ENCODE measurements at places on chromosomes 13 and 19.

DNA sequence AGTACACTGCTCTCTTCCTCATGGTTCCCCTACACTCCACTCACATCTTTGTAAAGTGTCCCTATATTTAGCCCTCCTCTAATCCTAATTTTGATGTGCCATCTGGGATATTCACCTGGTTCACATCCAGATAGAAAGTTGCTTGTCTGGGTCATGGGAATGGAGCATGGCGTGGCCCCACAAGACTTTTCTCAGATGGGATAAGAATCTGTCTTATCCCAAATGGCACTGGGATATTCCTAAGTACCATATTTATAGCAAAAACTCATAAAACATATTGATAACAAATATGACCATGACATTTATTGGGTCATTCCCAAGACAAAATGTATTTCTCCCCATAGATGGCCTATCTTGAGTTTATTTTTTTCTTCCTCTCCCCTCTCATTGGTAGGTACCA, 49.5 kb upstream of the POMP start:
- no peak for DNase-seq

DNA sequence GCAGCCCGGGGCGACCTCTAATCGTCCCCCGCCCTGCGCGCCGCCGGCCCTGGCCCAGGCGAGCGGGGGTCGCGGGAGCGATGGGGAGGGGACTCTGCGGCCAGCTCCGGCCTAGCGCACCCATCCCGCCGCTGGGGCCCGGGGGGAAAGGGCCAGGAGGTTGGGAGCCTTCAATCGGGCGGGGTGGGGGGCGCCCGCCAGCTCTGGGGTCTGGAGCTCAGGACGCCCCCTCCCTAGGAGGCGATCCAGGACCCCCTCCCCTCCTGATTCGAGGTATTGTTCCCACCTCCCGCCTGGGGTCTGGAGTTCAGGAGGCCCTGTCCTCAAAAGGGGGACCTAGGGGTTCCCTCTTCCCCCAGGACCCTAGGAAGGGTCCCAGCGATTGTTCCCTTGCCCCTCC, 430 bp downstream of the ZNF358 start:
- DNase-seq, result no peak

DNA sequence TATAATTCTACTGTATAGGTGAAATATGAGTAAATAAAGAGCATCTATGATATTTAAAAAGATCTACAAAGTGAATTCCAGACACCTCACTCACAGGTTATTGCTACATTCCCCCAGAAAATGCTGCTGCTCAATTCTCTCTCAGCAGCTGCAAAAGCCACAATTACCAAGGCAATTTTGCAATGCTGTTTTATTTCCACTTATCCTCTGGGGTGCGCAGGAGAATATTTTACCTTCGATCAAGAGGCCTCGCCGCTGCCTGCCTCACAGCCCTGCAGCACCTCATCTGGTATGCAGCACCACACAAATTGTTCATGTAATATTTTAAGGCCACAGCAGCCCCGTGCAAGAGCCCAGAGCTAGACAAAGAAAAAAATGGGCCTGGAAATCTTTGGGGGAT, 333.2 kb downstream of the DNAJC15 start:
- DNase-seq, result peak; percentile 6

DNA sequence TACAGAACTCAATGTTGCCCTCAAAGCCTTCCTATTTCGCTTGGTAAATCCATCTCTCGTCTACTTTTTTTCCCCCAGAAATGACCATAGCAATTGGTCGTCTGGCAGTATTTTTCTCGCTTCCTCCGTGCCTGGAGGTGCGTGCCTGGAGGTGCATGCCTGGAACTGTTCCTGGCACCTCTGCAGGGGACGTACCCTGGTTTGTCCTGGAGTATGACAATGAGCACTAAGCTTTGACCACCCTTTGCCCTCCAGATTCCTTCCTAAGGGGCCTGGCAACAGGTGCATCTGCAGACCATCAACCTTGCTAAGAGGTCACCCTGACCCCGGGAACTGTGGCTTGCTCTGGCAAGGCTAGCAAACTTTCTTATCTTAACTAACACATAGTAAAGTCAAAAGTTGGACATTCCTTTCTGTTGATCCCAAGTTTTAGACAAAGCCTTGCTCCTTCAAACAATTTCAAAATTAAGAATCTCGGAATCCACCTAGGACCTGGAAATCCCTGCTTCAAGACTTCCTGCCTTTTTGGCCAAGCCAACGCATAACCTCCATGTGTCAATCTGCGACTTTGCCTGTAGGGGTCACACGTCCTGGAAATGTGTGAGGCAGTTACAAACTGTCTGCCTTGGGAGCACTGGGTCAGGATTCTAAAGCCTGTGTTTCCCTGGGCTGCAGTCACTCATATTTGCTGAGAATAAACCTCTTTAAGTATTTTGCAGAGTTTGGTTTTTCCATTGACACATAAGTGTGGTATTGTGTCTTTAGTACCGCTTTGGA, 28.8 kb upstream of the TUBGCP3 start:
- DNase-seq, result peak; percentile 41

DNA sequence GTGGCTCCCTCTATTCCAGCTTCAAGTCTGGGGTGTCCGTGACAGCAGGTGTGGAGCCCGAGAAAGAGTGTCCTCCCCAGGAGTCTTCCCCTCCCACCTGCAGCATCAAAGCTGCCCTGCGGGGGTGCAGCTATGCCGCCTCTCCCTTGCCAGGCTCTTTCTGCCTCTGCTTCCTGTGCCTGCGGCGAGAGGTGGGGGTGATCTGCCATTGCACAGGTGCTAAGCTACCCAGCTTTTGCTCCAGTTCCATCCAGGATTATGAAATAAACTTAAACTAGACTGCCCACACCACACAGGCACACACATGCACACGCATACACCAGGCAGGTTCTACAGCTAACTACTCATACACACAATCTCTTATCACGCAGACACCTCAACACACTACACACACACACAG, 104.7 kb upstream of the CLDN10 start:
- no peak for DNase-seq

DNA sequence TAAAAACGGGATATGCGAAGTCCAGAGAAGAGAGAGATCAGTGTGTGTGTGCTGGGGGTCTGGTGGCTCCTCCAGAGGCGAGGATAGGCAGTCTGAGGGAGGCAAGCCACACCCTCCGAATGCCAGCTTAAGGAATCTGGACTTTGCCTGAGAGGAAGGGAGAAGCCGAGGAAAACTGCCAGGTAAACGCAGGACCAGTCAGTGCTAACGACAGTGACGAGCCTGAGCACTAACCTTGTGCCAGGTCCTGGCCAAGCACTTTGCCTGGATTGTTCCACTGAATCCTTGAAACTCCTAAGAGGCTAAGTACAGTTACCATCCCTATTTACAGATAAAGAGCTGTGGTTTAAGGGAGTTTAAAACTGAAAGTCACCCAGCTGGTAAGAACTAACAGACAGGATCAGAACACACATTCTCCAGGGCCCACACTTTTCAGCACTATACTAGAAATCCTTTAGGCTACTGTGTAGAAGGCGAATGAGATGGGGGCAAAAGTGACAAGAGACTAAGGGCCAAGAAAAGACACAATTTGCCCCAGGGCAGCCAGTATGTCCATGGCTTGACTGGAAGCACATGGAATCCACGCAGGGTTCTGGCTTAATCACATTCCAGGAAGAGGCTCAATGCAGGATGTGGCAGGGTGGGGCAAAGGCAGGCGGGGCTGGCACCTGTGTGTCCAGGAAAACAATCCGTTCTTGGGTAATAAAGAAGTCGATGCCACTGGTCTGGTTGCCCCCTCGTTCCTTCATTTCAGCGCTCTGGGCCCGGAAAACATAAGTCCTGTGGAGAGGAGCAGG, 15.1 kb downstream of the SMG9 start:
- DNase-seq, result no peak

GRCh38 chr19:33302175-33302973, at the start of gene CEBPA:
Gene CEBPA, minus strand, starts transcription at chr19:33302534. Its CDS starts 120 bp downstream, at chr19:33302414.
- peak; percentile 92 for DNase-seq

DNA sequence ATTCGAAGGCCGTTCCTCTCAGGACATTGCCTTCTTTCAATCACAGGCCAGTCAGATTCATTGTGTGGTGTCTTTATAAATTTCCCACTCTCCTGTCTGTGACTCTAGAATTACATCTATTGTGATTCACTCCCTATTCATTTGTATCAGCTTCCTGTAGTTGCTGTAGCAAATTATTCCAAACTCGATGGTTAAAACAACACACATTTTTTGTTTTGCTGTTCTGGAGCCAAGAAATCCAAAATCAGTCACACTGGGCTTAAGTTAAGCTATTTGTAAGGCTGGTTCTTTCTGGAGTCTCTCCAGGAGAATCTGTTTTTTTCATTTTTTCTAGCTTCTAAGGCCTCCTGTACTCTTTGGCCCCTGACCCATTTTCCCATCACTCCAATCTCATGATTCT, 1487.0 kb upstream of the SLC10A2 start:
- no peak for DNase-seq

DNA sequence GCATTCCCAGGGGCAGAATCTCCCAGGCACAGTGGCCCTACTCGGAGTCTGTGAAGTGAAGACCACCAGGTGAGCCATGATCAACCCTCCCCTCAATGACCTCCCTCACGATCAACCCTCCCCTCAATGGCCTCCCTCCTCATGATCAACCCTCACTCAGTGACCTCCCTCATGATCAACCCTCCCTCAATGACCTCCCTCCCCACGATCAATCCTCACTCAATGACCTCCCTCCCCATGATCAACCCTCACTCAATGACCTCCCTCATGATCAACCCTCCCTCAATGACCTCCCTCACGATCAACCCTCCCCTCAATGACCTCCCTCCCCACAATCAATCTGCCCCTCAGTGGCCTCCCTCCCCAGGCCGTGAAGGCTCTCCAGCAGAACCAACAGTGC, 32.1 kb downstream of the SBNO2 start:
- no peak for DNase-seq

DNA sequence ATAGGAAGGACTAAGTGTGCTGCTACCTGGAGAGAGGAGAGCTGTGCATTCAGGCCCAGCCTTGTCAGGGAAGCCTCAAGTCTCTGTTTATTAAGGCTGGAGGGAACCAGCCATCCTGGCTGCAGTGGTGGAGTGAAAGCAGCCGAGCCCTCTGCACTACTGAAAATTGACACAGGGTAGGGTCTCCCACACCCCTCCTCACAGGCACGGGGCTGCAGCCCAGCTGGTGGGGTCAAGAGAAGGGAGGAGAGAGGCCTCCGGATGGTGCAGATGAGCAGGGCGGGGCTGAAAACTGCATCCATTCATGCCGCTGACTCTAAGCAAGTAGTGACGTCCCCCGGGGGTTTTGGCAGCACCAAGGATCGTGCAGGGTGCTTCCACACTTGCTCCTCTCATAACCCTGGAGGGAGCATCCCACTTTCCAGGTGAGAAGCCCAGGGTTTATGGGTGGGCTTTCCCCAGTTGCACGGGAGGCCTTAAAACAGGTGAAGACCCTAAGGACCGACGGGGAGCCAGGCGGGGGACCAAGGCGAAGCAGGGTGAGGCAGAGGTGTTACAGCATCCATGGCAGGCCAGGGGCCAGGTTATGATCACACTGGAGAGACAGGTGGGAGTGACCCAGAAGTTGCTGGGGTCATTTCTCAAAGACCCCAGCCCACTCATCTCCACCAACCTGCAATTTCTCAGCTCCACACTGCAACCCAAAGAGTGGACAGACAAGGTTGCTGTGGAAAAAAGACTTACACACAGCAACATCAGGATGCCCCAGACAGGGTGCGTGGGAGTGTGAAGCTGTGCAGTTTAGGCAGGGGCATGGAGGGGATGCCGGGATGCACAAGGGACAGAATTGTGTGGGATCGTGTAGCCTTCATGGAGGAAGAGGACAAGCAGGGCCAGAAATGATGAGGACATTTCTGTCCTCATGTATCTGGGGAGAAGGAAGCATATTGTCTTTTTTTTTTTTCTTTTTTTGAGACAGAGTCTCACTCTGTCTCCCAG, 36.8 kb downstream of the VSTM2B start:
- no peak for DNase-seq

GRCh38 chr13:93925990-93926389, 553.5 kb downstream of the DCT start:
- no peak for DNase-seq

DNA sequence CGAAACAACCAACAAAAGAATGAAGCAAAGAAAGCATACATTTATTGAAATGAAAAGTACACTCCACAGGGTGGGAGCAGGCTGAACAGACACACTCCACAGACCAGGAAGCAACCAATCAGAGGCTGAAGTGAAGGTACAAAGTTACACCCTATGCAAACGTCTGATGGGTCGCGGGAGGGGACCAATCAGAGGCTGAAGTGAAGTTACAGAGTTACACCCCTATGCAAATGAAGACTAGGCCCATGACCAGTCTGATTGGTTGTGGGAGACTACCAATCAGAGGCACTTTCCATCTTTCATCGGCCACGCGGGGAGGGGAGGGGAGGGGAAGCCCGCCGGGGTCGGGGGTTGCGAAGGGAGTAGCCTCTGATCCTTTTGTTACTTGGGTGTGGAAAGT, 12.4 kb upstream of the FBL start:
- DNase-seq, result no peak

DNA sequence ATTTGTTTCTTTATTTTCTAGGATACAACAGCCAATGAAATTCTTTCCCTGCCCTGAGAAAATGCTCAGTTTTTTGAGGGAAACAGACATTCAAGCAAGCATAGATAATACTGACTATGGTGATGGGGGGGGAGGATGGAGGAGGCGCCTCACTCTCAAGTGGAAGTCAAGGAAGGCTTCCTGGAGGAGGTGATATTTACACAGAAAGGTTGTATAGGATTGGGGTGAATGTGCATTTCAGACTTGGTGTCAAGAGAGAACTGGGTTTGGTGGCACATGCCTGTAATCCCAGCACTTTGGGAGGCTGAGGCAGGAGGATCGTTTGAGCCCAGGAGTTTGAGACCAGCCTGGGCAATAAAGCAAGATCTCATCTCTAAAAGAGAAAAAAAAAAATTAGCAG, 12.2 kb upstream of the ADGRE1 start:
- DNase-seq, result no peak

- DNase-seq, result no peak
Observed at GRCh38 chr13:24348797-24349515, 39.6 kb downstream of the C1QTNF9 start.

DNA sequence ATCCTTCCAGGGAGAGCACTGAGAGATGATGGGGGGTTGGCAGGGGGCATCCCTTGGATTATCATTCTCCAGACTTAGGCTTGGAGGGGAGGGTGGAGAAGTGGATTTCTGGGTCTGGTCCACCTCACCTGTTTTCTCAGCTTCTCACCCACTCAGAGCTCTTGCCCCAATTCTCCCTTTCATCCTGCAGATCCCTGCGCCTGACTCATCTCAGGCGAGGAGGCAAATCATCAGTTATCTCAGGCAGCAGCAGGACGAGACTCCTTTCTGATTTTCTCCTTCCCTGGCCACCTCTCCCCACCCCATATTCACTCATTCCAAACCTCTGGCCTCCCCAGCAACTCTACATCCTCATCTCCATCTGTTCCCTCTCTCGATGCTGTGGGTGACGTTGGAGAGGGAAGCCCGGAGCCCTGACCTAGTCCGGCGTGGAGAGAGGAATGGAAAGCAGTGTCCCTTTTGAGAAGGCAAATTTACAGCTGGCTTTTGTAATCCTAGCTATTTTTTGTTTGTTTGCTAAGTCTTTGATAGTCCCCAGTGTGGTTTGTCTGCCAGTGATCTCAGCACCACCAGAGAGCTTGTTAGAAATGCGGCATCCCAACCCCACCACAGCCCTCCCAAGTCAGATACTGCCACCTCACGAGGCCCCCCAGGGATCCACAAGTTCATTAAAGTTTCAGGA, 24.0 kb upstream of the TPT1 start:
- no peak for DNase-seq
